ENCODE measurements at places on chromosomes 6 and 20.

- DNase-seq: no peak
These were observed 279.6 kb downstream of the ADGB start for GRCh38 chr6:146878168-146878951.

DNA sequence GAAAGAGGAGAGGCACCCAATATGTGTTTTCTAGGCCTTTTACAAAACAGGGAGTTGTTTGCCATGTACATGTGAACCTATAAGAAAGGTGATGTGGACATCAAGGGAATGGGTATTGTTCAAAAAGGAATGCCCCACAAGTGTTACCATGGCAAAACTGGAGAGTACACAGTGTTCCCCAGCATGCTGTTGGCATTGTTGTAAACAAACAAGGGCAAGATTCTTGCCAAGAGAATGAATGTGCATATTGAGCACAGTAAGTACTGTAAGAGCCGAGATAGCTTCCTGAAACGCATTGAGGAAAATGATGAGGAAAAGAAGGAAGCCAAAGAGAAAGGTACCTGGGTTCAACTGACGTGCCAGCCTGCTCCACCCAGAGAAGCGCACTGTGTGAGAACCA is 13.1 kb downstream of the QRSL1 start:
- DNase-seq: no peak

DNA sequence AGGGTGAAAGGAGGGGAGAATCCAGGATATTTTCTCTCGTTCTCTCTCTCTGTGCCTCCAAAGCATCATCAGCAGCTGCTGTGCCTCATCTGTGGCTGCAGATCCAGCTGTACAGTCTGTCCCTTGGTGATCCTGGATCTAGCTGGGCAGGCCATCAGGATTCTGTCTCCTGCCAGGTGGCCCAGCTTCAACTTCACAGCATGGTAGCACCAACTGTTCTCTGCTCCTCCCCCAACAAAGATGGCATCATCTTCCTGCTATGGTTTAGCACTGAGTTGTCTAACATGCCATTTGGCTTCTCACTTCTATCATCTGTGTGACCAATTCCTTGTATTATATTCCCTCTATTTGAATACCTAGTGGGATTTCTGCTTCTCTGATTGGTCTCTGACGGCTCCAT is 28.6 kb upstream of the ARFGEF2 start:
- no peak for DNase-seq

GRCh38 chr20:51058017-51058416 is 35.1 kb upstream of the KCNG1 start:
- no peak for DNase-seq

- peak; percentile 23 for DNase-seq
These were observed 168.0 kb downstream of the HDGFL1 start for GRCh38 chr6:22737331-22737730.

- no peak for DNase-seq
These were observed 182.2 kb downstream of the SLC16A10 start for GRCh38 chr6:111269401-111269970.

- DNase-seq: no peak
These were observed 28.1 kb downstream of the TOMM6 start for GRCh38 chr6:41815587-41815986.

GRCh38 chr6:131226459-131227157 is 91.3 kb downstream of the AKAP7 start:
- no peak for DNase-seq

DNA sequence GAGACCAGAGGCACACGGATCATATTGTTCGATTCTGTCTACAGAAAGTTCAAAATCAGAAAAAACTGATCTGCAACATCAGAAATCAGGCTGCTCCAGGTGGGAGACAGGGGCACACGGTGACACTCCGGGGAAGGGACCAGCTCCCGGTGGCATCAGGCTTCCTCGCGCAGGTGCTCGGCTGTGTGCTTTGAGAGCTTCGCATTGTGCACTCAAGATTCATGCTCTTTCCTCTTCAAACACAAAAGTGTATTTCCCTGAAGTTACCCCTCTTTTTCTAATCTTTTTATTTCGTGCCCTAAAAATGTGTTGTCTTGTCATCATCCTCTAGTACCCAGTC is 108.1 kb downstream of the DLL1 start:
- DNase-seq: no peak

DNA sequence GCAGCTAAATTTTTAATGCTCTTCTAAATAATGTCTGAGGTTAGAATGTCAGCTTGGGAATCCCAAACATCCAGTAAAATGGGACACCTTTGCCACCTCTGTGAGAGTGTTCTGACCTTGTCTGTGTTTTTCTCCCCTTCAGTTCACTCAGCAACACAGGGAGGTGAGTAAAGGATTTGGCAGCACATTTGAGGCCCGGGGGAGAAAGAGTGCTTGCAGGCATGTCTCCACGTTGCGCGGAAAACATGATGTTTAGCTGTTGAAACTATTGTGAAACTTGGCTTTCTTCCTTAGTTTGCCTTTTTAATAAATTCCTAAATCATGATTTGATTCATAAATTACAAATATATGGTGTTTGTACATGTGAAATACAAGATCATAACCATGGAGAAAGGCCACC is 707.8 kb upstream of the FLRT3 start:
- DNase-seq: no peak

GRCh38 chr6:106671651-106672050 is 42.3 kb downstream of the QRSL1 start:
- DNase-seq: no peak

DNA sequence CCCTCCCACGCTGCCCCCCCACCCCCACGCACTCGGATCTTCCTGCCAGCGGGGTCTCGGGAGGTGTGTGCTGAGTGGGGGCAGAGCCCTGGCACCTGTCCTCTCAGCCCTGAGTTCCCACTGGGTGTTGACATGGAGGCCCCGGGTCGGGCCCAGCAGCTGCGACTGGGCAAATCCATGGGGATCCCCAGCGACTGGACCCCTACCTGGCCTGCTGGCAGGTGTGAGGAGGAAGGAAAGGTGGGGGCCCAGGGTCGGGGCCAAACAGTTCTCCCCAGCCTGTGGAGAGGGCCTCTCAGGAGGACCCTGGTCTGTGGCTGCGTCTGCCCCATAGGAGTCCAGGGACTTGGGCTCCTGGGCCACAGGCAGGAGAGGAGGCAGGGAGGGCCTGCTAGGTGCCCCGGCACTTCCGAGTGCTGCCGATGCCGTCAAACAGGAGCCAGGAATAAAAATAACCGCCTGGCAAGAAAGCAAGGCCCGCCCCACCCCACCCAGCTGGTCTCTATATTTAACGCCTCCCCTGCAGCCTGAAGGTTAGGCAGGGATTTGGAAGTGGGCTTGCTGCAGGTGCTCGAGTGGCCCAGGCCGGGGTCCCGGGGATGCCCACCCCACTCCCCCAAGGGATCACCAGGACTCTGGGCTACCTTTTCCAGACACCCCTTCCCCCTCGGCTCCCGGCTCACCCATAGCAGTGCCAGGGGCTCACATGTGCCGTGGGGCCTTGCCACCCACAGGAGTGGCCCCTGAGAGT is 1.4 kb upstream of the EEF1A2 start:
- DNase-seq: no peak

- DNase-seq: no peak
These were observed 28.6 kb downstream of the KIF25 start for GRCh38 chr6:168025831-168026710.

DNA sequence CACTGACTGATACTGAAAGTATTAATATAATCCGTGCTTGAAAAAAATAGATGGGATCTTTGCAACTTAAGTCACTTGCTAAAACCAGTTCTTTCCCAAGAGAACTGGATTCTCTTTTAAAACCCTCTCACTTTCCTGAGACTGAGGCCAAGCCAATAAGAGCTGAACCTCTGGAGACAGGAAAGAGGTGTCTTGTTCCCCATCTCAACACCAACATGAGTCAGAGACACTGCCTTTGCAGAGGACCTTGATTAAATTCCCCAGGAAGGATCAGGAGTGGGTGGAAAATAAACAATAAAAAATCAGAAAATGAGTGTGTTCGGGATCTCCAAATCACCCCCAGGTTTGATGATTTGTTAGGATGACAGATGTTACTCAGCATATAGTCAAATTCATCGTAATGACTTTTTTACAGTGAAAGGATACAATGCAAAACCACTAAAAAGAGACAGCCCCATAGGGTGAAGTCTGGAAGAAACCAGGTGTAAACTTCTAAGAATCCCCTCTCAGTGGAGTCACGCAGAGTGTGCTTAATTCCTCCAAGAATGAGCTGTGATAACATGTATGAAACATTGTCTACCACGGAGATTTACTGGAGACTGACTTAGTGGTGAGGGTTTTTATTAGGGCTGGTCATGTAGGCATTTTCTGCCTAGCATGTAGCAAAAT is 122.8 kb upstream of the BEND3 start:
- DNase-seq: no peak

DNA sequence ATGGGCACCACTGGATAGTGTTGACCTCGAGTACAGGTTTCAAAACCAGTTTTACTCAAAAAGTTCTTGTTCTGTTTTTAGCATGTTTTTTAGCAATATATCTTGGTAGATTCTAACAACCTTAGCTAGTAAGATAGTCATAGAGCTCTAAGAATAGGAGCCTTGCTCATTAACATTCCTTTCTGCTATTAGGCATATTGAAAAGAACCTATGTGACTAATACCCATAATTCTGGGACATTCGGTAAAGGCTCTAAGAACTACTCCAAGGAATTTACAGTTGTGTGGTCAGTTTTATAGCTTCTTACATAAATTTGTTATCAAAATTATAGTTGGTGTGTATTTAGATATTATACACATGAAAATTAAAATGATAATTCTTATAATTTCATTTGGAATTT is 11.6 kb downstream of the SLC9A8 start:
- DNase-seq: no peak

DNA sequence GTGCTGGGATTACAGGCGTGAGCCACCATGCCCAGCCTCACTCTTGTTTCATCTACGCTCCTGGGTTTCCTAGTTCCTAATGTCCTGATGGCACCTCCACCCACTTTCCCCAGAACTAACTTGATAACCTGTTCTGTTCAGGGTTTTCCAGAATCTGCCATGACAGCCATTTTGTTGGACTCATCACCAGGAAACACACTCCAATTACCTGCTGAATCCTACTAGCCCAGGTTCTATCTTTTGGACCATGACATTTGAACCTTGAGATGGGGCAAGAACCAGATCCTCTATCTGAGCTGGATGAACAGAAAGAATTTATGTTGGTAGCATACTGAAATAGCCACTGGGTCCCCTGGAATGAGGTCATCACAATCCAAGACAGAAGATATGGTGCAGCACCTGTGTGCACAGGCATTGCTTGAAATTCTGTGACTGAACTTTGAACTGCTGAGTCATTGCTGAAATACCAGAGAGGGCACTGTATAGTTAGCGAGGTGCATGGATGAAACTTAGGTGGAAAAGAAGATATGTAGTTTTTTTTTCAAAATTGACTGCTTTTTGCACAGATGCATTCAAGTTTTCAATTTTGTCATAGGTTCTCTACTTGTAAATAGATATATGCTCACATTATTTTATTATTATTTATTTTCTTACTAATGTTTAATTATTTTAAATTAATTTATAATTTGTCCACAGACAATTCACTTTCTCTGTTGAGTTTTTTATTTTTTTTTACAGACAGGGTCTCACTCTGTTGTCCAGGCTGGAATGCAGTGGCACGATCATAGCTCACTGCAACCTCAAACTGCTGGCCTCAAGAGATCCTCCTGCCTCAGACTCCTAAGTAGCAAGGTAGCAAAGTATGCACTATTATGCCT is 42.8 kb upstream of the TASP1 start:
- DNase-seq: no peak

- no peak for DNase-seq
These were observed 120.8 kb downstream of the ARID1B start for GRCh38 chr6:156897907-156898531.

- DNase-seq: no peak
These were observed 20.7 kb upstream of the TBC1D22B start for GRCh38 chr6:37236921-37237320.

DNA sequence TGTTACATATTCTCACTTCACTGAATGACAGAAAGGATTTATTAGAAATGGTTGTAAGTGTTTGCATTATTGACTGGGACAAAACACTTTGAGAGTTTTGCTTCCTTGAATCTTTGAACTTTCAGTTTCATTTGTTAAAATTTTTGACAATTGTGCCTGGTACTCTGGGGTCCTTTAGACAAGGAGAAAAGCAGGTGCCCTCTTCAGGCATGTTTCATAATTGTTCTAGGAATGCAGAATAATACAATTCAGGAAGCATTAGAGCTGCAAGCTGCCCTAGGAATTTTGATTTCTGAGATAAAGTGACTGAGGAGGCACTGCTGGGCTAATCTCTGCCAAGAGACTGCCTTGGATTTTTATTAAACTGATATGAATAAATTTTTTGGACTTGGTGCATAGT is 49.7 kb downstream of the TOP1 start:
- peak; percentile 60 for DNase-seq

- DNase-seq: no peak
These were observed 28.2 kb upstream of the ITCH start for GRCh38 chr20:34334654-34335407.

- no peak for DNase-seq
These were observed 37.7 kb downstream of the KIF25 start for GRCh38 chr6:168035098-168035660.

GRCh38 chr6:75815756-75816155 is 66.7 kb downstream of the MYO6 start:
- DNase-seq: no peak

DNA sequence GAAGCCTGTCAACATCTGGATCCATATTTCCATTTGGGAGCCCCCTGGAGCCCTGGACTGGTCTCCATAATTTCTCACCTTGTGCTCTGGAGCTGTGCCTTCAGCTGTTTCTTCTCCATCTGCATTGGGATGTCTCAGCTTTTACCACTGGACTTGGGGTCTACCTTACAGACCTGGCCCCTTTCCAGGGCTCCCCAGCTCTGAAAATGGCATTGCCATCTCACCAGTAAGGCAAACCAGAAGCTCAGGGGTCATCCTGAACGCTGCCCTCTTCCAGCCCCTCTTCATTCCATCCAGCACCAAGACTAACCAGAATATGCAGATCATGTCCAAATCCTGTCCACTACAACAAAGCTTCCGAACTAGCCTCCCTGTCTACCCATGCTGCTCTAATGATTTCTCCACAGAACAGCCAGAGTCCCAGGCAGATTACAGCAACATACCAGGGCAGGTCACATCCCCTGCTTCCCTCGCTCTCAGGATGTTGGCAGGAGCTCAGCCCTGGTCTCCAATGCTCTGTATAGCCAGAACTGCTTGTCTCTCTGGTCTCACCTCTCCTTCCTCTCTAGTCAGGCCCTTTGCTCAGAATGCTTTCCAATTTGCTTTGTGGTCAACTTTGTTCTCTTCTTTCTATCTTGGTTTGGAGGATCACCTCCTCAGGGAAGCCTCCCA is 17.7 kb upstream of the NNAT start:
- DNase-seq: no peak

DNA sequence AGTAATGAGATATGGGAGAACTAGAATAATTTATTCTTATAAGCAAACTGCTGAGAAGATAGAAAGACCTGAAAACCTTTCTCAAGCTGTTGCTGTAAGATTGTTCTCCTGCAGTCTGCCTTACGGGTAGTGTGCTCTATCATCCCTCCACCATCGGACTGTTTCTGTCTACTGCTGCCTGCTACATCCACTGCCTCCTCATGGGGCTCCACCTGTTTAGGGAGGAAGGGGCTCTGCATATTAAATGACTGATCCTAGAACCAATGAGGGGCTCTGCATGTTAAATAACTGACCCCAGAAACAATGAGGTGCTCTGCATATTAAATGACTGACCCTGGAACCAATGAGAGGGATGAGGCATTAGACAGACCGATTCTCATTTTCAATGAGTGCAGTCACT is 654.6 kb downstream of the KIF16B start:
- no peak for DNase-seq

- no peak for DNase-seq
These were observed 17.6 kb downstream of the PHACTR2 start for GRCh38 chr6:143695130-143695968.

- DNase-seq: no peak
These were observed 67.9 kb downstream of the EZR start for GRCh38 chr6:158751224-158751623.

Measured in HS-27A (cell line).